ENCODE measurements at places on chromosomes 1 and 21.

GRCh38 chr1:154736841-154737240 is 128.9 kb upstream of the ADAR start:
- DNase-seq = no peak

DNA sequence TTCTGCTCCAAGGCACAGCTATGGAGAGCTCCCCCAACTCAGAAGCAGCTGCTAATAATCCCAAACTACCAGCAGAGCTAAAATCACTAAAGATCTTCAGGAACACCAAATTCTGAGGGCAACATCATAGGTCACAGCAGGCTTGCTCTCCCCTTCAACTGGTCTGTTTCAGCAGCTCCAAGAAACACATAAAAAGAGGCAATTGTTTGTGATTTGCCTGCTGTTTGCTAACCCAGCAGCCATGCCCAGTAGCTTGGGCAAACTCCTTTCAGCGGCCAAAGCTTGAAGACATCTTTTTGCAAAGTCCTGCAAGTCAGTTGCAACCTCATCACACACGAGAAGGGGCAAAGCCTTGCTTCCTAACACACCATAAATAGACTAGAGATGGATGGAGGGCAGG is 8.9 kb downstream of the ERI3 start:
- DNase-seq = no peak

DNA sequence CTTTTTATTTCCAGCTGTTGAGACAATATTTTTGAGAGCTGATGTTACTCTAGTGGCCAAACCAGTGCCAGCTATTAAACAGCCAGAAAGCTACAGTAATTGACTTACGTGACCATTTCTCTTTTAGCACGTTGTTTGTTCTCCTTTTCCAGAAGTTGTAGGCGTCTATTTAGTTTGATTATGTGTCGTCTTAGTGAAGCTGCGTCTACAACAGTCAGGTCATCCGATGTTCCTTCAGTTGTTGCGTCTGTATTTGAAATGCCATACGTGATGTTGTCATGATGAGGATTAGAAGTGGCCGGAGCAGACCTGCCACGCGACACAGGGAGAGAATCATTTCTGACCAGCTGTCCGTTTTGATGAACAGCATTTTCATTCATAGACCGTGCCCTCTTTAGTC is 38.2 kb downstream of the TMEM51 start:
- DNase-seq = no peak

GRCh38 chr1:167272369-167272957 is 51.8 kb downstream of the POU2F1 start:
- DNase-seq = no peak

- peak; percentile 29 for DNase-seq
Observed at GRCh38 chr1:14778898-14779865, 180.7 kb downstream of the KAZN start.

- no peak for DNase-seq
Observed at GRCh38 chr1:2258996-2259395, 30.9 kb downstream of the SKI start.

DNA sequence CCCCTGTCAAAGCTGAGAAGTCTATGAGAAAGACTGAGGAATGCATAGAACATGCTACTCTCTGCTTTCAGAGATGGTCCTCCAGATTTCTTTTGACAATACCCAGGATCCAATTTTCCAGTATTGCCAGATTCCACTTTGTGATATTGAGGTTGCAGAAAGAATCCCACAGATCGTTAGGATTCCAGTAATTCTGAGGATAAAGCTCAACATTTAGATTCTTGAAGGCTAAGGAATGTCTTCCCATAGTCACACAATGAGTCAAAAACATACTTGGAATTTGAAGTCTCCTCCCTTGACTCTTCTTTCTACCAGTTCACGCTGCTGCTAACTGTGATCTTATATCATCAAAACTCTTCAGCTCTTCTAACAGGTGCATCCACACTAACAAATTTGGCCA is 57.1 kb downstream of the TNFSF18 start:
- no peak for DNase-seq

- DNase-seq = no peak
Observed at GRCh38 chr1:157724537-157725220, 24.1 kb upstream of the FCRL3 start.

- DNase-seq = no peak
Observed at GRCh38 chr1:178633056-178633455, 92.0 kb upstream of the RALGPS2 start.

Data from NCI-H1105 treated with DMSO at 0.1 percent for 48 hours (cell line).